RWPE2 (cell line): ENCODE measurements at places on chromosomes 3 and 15.
A peak's percentile ranks its signal among the peaks of the same experiment; 100 is the strongest.

- DNase-seq = no peak
- H3K36me3 ChIP-seq = no peaks in the 10 kb centered on the region
- no peak overlapping the region for H3K4me3 ChIP-seq
- H3K27me3 ChIP-seq = no peaks in the 10 kb centered on the region
- no peaks in the 10 kb centered on the region for H3K4me1 ChIP-seq
- H3K27ac ChIP-seq = no peak overlapping the region
Observed at GRCh38 chr3:117512975-117513374, 803.4 kb downstream of the TUSC7 start.

DNA sequence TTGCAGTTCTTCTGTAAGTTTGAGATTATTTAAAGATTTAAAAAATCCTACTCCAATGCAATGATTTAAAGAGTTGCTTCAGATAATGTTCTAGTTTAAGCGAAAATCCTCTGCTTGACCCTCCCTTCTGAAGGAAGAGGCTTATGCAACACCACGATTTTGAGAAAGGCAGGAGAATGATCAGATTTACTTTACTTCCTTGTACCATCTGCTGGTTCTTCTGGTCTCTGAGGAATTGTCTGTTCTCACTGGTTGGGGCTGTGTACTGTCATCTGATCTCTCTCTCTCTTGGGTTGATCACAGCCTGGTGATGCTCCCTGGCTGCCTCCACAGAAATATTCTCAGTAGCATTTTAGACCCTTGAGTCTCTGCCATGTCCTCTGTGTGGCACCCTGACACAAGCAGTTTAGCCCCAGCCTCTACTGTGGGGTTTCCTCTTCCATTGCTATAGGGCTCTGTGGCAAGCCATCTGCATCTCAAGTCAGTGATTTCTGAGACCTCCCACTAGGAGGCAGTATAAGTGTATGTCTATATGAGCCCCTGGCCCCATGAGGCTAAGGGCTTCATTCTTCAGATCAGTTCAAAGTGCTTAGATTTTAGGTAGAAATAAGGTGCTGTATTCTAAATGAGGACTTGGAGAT is 50.8 kb upstream of the PLAAT1 start:
- H3K27me3 ChIP-seq = no peaks in the 10 kb centered on the region
- H3K36me3 ChIP-seq = no peaks in the 10 kb centered on the region
- H3K4me1 ChIP-seq = no peaks in the 10 kb centered on the region
- H3K4me3 ChIP-seq = no peak overlapping the region
- H3K27ac ChIP-seq = no peak overlapping the region

DNA sequence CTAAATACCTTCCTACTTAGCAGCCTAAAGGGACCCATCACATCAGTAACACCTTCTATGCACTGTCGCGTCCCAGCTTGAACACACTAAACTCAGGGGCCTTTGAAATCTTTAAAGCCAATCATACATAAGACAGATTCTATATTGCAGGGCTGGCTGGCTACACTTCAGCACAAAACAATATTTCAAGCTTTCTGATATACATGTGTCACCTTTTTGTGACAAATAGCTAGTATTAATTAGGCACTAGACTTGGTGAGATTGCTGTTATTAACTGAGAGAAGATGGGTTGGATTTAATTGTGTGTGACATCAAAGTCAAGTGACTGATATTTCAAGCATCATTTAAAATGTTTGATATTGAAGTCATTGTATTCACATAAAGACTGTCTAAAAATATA is 148.4 kb downstream of the ZIC4 start:
- H3K27ac ChIP-seq = no peak overlapping the region
- no peaks in the 10 kb centered on the region for H3K27me3 ChIP-seq
- no peak overlapping the region for H3K4me3 ChIP-seq

DNA sequence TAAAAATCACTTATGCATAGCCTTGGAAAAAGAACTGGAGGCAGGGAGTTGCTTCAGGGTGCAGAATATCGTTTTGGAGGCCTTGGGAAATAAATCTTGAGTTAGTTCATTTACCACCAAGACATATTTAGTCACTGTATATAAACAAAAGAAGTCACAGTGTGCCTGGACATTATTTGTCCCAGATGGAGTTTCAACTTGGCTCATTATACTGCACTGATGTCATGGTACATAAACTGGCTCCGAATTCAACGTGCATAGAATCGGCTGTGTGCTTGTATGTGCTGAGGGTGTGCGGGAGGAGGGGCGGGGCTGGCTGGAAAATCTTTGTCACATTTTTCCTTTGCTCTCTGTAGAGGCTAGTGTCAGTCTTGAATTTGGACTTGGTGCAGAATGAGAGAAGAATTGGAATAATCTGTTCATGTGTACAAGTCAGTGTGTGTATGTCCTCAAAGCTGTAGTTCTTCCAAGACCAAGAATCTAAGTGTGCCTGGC is 86.6 kb downstream of the FNDC3B start:
- H3K27me3 ChIP-seq = no peaks in the 10 kb centered on the region
- H3K4me1 ChIP-seq = peaks cover 45% of the 10 kb centered on the region
- no peak for DNase-seq

GRCh38 chr15:61199681-61200080 is 29.4 kb downstream of the RORA start:
- H3K36me3 ChIP-seq = no peaks in the 10 kb centered on the region
- no peak overlapping the region for H3K4me3 ChIP-seq
- H3K4me1 ChIP-seq = no peaks in the 10 kb centered on the region
- no peaks in the 10 kb centered on the region for H3K27me3 ChIP-seq
- H3K27ac ChIP-seq = no peak overlapping the region

GRCh38 chr3:183526838-183527427 is 28.6 kb downstream of the KLHL6 start:
- H3K36me3 ChIP-seq = no peaks in the 10 kb centered on the region
- no peaks in the 10 kb centered on the region for H3K27me3 ChIP-seq
- no peak overlapping the region for H3K27ac ChIP-seq
- no peak for DNase-seq
- no peaks in the 10 kb centered on the region for H3K4me1 ChIP-seq
- no peak overlapping the region for H3K4me3 ChIP-seq

- no peaks in the 10 kb centered on the region for H3K4me1 ChIP-seq
- no peak overlapping the region for H3K4me3 ChIP-seq
- no peak for DNase-seq
- H3K27me3 ChIP-seq = no peaks in the 10 kb centered on the region
- H3K27ac ChIP-seq = no peak overlapping the region
Observed at GRCh38 chr3:119025171-119025795, 9.4 kb downstream of the IGSF11 start.

GRCh38 chr3:144893980-144894379 is 922.4 kb downstream of the DIPK2A start:
- no peaks in the 10 kb centered on the region for H3K27me3 ChIP-seq
- H3K36me3 ChIP-seq = no peaks in the 10 kb centered on the region
- H3K4me1 ChIP-seq = no peaks in the 10 kb centered on the region
- no peak overlapping the region for H3K27ac ChIP-seq
- DNase-seq = no peak

DNA sequence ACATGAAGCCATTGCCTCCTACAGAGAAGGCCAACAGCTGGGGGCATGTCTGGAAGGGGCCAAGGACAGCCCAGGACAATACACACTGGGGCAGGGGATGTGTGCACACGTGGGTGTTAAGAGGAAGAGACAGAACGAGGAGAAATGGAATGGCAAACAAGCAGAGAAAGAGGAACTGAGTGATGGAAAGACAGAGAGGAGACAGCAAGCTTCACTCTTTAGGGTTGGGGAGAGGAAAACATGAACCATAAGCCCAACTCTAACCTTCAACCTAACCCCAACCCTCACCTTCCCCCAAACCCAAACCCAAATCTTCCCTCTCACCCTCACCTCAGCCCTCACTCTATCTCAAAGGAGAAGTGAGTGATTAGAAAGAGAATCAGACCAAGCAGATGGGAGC is 11.9 kb upstream of the PARL start:
- H3K4me3 ChIP-seq = no peak overlapping the region
- DNase-seq = no peak
- H3K36me3 ChIP-seq = no peaks in the 10 kb centered on the region
- H3K27ac ChIP-seq = no peak overlapping the region

GRCh38 chr3:58874248-58874741 is 175.5 kb downstream of the CFAP20DC start:
- H3K4me3 ChIP-seq = no peak overlapping the region
- peaks cover 32% of the 10 kb centered on the region for H3K4me1 ChIP-seq
- peak overlapping the region; percentile 97 for H3K27ac ChIP-seq
- H3K27me3 ChIP-seq = no peaks in the 10 kb centered on the region

GRCh38 chr3:169232863-169233262 is 430.6 kb downstream of the MECOM start:
- no peak overlapping the region for H3K4me3 ChIP-seq
- no peaks in the 10 kb centered on the region for H3K27me3 ChIP-seq
- DNase-seq = no peak
- H3K27ac ChIP-seq = no peak overlapping the region
- H3K4me1 ChIP-seq = peaks cover 4% of the 10 kb centered on the region
- H3K36me3 ChIP-seq = no peaks in the 10 kb centered on the region

DNA sequence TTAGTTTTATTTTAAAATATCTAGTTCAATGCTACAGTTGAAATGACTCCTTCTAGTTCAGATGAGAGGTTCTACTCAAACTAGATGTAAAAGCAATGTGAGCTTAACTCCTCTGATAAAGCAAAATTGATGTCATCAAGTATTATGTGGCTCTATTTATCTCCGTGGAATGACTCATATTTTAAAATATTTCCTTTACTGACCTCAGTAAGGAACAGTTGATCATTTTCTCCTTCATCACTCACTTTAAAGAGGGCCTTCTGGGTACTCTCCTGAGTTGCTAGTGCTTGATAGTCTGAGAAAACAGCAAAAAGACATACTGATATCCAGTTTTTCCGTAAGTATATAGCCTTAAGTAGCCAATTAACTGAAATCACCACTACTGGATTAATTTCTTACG is 1099.3 kb downstream of the ROBO2 start:
- H3K36me3 ChIP-seq = 0 out of 2 replicates have a peak, but pooled peaks cover 2% of the 10 kb centered on the region
- no peak for DNase-seq
- H3K27ac ChIP-seq = peak overlapping the region; percentile 86
- H3K4me3 ChIP-seq = no peak overlapping the region
- H3K27me3 ChIP-seq = no peaks in the 10 kb centered on the region

- H3K27me3 ChIP-seq = no peaks in the 10 kb centered on the region
- H3K27ac ChIP-seq = no peak overlapping the region
- H3K4me3 ChIP-seq = peak overlapping the region; percentile 7
Observed at GRCh38 chr15:82530606-82531379, 9.5 kb downstream of the RPS17 start.

GRCh38 chr3:113534365-113534764 is 2.0 kb downstream of the SIDT1 start:
- H3K36me3 ChIP-seq = no peaks in the 10 kb centered on the region
- H3K4me3 ChIP-seq = no peak overlapping the region
- peaks cover 12% of the 10 kb centered on the region for H3K4me1 ChIP-seq
- H3K27me3 ChIP-seq = no peaks in the 10 kb centered on the region
- H3K27ac ChIP-seq = no peak overlapping the region
- DNase-seq = no peak

DNA sequence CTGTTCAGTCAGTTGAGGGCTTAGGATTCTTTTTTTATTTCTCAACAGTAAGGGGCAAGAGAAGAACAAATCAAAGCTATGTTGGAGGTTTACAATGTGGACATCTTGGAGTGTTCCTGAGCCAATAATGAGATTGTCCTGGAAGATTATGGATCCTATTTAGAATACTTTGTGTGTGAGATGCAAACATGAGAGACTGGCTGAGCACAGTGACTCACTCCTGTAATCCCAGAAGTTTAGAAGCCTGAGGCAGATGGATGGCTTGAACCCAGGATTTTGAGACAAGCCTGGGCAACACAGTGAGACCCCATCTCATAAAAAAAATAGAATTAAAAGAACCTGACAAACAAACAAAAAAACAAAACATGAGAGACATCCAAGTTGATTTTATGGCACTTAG is 351.6 kb downstream of the GAP43 start:
- DNase-seq = no peak
- H3K36me3 ChIP-seq = no peaks in the 10 kb centered on the region
- no peak overlapping the region for H3K27ac ChIP-seq
- H3K27me3 ChIP-seq = no peaks in the 10 kb centered on the region

- no peaks in the 10 kb centered on the region for H3K36me3 ChIP-seq
- no peaks in the 10 kb centered on the region for H3K4me1 ChIP-seq
- no peak for DNase-seq
- H3K27me3 ChIP-seq = peaks cover 34% of the 10 kb centered on the region
Observed at GRCh38 chr3:46883054-46883829, 5.7 kb downstream of the PTH1R start.

- H3K36me3 ChIP-seq = no peaks in the 10 kb centered on the region
- no peak overlapping the region for H3K27ac ChIP-seq
- no peak overlapping the region for H3K4me3 ChIP-seq
- no peak for DNase-seq
Observed at GRCh38 chr15:36882487-36883131, 217.7 kb downstream of the MEIS2 start.

GRCh38 chr3:152444029-152444641 is 175.4 kb downstream of the MBNL1 start:
- H3K27me3 ChIP-seq = no peaks in the 10 kb centered on the region
- peaks cover 16% of the 10 kb centered on the region for H3K4me1 ChIP-seq
- no peak for DNase-seq
- no peak overlapping the region for H3K4me3 ChIP-seq
